ENCODE measurements at places on chromosomes 6 and 20.

GRCh38 chr6:135089901-135090300, 35.3 kb upstream of the HBS1L start:
- DNase-seq = no peak

DNA sequence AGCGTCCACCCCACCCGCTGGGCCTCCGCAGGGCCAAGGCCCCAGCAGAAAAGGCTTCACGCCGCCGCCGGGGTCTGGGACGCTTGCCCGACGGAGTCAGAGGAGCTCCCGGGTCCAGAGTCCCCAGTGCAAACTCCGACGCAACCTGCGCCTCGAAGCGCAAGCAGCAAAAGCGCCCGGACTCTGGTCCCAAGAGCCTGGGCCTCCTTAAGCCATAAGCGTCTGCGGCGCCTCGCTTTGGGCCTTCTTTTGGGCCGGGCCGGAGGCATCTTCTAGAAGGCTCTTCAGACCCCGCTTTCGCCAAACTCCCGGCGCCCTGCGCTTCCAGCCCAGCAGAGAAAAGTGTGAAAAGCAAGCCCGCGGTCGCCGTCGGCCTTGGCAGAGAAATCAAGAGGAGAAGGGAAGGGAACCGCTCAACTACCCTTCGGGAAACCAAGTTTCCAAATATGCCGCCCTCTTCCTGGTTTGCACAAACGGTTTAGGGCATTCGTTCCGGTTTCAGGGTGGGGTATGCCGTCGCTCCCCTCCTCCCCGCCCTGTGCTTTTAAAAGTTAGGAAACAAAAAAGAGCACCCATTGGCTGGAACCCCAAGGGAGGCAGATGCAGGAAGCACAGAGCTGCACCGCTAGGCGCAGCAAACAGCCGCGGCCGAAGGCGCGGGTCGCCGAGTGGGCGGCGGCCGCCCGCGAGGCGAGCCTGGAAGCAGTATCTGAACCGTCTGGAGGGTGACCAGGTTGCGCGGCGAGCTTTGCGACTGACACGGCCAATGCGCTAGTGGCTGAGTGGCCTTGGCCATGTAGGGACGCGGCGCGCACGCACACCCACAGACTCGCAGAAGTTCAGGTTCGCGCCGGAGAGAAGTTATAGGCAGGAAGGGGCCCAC, 1.2 kb downstream of the TBX18 start:
- DNase-seq = peak; percentile 75

DNA sequence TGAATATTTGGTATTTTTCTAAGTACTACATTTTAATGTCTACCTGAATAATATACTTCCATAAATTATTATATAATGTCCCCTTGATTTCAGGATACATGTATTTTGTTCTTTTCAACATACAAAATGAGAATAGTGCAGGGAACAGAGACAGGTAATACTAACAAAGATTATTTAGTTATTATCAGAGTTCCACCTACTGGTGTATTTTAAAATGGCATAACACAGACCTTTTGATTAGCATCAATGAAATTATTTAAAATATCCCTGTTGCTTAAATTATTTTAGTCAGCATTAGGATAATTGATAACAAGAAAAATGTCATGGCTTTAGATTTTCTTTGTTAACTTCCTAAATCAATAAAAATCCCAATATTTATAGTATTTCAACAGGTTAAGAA, 184.0 kb downstream of the PRDM13 start:
- DNase-seq = peak; percentile 6

- peak; percentile 42 for DNase-seq
Observed at GRCh38 chr20:20089018-20089417, 36.7 kb downstream of the CFAP61 start.

- DNase-seq = no peak
Observed at GRCh38 chr6:119395192-119395591, 45.6 kb upstream of the MAN1A1 start.

DNA sequence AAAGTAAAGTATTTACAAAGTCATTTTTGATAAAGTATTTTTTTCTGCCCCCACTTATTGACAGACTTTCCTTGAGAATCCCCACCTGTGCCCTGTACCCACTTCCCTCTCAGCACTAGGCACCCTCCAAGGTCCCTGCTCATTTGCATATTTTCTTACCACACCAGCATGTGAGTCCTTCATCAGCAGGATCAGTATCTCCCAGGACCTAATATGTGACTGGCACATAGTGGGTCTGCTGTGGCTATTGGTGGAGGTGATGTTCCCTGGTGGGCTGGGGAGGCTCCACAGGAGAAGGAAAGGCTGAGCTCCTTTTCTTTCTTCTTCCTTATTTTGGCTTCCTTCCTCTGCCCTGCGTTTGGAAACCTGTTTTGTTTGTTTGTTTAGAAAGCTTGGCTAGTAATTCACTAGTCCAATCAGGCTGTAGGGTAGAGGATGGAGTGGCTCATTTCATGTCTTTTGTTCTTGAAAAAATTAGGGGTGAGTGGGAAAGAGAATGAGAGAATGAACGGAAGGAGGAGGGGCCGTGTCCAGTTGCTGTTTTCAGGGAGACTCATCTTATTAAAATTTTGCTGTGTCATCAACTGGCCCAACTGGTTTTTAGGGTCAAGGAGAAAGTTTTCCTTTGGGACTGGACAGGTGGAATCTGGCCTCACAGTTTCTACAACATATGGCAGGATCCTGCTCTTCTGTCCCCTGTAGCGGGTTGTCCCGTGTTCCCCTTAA, 2.8 kb upstream of the RNF24 start:
- DNase-seq = no peak

- no peak for DNase-seq
Observed at GRCh38 chr20:17645546-17646208, 36.4 kb downstream of the RRBP1 start.

- no peak for DNase-seq
Observed at GRCh38 chr20:36479938-36480337, 61.4 kb upstream of the MYL9 start.

DNA sequence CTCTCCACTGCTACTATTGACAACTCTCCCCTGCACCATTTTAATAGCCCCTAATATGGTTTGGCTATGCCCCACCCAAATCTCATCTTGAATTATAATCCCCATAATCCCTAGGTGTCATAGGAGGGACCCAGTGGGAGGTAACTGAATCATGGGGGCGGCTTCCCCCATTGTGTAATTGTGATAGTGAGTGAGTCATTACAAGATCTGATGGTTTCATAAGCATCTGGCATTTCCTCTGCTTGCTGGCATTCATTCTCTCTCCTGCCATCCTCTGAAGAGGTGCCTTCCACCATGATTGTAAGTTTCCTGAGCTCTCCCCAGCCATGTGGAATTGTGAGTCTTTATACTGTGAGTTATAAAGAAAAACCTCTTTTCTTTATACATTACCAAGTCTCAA, 74.1 kb upstream of the TCF21 start:
- no peak for DNase-seq

GRCh38 chr6:30025186-30025585, 35.9 kb upstream of the POLR1H start:
- DNase-seq = no peak

GRCh38 chr6:296151-297122, 4.2 kb downstream of the DUSP22 start:
- DNase-seq = no peak

DNA sequence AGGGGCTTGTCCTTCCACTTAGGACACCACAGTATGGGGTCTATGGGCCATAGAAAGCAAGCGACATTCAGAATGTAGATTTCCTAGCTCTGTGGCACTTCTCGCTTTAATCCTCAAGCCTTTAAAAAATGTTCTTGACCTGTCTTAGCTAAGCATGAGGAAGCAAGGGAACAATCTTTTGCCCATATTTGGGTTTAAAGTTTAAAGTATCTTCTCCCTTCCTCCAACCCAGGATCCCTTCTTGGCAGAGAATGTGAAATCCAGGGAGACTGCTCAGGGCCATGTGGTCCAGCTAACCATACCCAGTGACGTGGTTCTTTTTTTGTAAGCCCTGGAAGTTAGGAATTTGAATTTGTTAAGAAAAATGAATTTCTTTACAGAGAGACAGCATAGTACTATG, 289.9 kb downstream of the BTBD9 start:
- DNase-seq = no peak

DNA sequence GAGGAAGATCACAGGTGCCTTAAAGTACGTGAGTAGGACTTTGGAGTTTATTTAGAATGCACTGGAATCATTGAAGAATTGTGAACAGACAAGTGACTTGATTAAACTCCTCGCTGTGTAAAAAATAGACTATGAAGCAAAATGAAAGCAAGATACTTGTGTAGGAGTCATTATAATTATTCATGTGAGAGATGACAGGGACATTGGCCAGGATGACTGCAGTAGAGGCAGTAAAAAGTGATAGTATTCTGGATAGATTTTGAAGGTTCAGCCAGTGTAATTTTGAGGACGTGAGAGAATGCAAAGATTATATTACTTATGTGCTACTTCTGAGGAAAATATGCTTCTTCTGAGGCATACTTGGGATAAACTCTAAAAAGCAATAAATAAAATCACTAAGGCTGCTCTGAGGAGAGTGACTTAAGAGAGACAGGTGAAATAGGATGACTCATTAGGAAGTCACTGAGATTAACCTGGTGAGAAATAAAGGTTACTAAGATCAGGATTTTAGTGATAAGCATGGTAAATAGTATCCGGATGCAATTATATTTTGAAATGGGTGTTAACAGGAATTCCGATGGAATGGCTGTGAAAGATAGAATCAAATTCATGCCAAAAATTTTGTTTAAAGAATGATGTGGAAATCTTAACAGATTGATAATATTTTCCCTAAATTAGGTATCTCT, 202.0 kb downstream of the CENPW start:
- DNase-seq = no peak

- DNase-seq = no peak
Observed at GRCh38 chr20:7571521-7572055, 368.7 kb downstream of the HAO1 start.

DNA sequence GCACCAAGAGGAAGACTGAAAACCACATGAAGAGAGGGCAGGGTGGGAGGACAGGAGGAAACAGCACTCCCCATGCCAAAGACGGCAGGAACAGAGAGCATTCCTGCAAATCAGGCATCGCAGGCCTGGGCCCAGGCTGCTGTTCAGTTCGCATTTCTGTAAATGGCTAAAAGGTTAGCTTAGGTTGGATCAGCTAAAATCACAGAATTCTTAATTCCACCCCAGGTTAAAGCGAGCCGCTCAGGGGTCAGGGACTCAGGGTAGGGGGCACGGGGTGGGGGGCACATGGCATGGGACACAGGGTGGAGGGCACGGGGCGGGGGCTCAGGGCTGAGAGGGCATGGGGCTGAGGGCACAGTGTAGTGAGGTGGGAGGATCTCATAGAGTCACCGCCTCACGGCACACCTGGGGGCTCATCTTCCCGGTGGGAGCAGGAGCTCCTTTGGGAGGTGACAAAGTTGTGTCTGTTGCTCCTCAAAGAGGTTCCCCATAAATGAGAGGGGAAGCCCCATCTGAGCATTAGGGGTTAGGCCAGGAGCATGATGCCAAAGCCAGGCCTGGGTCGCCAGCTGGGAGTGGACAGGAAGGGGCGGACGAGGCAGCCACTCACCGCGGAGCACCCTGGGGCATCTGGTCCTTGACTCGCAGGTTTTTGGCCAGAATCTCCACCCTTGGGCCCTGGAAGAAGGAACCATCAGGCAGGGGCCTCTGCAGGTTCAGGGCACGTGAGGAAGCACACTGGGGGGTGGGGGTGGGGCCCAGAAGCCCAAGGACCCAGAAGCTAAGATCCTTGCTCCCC, 200.7 kb downstream of the PREX1 start:
- no peak for DNase-seq

DNA sequence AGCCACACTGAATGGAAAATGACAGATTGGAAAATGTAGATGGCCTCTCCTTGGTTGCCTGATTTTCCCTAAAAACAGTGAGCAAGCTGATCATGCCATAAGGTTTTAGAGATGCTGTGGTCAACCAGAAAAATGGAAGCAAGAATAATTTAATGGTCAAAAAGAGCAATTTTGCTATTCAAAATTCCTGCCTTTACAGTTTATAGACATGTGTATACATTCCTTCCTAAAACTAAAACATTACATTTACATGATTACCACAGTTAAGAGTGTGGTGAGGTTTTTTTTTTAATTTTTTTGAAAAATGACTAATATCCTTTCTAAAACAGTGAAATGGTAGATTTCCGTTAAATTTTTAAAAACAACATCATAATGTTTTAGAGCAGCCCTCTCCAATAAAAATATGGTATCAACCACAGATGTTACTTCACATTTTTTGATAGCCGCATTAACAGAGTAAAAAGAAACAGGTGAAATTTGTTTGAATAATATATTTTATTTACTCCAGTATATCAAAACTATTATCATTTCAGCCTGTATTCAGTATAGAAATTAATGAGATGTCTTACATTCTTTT, 407.0 kb upstream of the SOX4 start:
- no peak for DNase-seq

DNA sequence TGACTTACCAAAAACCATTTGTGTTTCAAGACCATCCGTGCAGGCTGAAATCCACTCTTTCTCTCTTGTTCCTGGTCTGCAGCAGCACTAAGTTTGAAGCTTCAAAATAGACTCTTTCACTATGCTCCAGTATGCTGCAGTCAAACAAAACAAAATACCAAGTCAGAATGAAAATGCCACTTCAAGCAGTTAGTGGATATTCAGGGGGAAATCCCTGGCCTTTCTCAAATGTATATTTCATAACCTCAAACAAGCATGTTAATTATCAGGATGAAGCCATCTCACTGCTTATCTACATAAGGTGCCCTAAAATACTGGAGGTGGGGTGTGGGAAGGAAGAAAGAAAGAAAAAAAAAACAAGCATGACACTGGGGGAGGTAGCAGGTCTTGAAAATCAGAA, 103.5 kb downstream of the ATXN1 start:
- DNase-seq = no peak

DNA sequence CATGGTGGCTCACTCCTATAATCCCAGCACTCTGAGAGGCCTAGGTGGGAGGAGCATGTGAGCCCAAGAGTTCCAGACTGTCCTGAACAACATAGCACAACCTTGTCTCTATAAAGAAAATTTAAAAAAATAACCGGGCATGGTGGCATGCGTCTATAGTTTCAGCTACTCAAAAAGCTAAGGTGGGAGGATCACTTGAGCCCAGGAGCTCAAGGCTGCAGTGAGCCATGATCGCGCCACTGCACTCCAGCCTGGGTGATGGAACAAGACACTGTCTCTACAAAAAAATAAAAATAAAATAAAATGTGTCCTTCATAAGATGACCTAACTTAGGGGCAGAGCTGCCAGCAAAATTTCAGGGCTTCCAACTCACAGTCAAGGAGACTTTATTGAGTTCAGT, 12.6 kb downstream of the ID4 start:
- no peak for DNase-seq

DNA sequence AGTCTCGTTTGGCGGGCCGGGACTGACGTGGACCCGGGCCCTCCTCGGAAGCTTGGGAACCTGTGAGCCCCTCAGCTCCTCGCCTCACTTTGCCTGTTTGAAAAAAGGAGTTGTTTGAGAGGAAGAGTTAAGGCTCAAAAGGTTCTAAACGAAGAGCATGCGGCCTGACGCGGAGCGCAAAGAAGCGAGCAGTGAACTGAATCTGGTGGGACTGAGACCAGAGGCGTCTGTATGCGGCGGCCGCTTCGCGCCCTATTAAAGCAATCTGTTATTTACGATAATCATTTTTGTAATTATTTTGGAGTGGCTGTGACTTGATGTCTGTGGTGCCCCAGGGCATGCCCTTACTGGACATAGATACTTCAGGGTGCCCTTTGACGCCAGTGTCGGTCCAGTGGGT, 3.3 kb upstream of the TFAP2C start:
- no peak for DNase-seq

Measured in eye (tissue), 1 donor.